LHCN-M2 (cell line): ENCODE measurements at places on chromosomes 2 and 18. TPM values are rescaled to one million over a fixed set of nuclear protein-coding genes. Genes with fewer than 3 reads are reported as not detected.

The PLCL1 gene
- 0.06 TPM in 1 of 2 replicates, not detected in the other for total RNA-seq

The CYP1B1 gene
- 3.4 and 3.5 TPM in 2 replicates for total RNA-seq

The GCFC2 gene
- 14.1 and 14.3 TPM in 2 replicates for total RNA-seq

The IL36B gene
- not detected in 2 replicates for total RNA-seq

The CABYR gene
- total RNA-seq: 0.34 and 0.64 TPM in 2 replicates
